ACHN (cell line): ENCODE measurements at places on chromosomes 13 and 19.

DNA sequence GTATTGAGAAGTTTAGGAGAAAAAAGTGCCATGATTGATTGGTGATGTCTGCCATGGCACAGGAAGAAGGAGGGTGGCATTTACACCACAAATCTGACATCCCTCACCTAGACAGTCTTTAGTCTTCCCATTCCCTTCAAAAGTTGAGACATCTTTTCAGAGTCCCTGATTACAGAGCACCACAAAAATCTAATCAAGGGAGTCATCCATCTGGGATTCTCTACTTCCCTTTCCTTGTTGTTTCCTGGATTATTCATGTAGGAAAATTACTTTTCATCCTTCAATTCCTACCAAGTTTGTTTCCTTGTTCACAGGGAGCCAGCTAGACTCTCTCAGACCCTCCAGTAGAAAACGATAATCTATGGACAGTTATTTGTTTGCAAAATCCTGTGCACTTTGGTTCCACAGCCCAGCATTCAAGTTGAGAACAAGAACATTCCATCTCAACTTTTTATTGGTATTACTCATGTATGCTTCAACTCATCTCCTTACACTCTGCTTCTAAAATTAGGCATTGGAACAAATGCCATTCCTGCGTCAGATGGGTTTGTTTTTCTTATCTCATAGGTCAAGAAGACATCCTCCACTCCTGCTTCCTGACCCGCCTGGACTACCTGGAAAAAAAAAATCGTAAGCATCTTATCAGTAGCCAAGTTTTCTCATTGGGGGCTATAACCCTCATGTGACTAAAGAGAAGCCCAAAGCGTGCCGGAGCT is 259.9 kb downstream of the FOXO1 start:
- no peak for DNase-seq

DNA sequence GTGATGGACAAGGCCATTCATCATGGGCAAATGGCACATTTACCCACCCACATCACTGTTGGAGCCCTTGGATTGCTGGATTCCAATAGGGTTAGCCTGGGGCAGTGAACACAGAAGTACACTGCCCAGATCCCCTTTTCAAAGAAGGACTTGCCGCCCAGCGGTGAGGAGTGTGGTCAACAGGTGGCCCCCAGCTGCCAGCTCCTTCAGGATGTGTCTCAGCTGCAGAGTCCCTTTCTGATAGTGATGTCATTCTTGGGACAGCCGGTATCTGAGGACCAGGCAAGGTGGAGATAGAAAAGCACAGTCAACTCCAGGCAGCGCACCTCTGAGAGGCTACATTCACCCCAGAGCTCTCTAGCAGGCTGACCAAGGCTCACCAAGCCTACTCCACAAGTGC is 16.9 kb downstream of the ERICH6B start:
- DNase-seq, result no peak

GRCh38 chr19:56934438-56935090 is 94.0 kb upstream of the PEG3 start:
- no peak for DNase-seq

DNA sequence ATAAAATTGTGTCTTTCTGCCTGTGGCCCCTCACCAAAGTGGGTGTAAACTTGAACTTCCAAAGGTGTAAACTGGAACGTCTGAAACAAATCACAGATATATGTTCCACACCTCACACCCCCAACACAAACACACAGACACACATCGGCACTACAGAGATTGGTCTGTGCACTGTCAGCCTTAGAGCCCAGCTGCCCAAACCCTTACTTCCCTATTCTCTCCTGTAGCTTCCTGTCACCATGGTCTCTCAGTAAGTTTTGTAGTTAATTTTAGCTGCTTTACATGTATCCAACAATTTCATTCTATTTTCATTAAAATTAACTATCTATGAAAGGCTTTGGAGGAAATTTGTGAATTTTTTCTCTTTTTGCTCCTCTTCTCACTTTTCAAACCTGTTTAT is 5.4 kb downstream of the TM9SF2 start:
- DNase-seq, result no peak

DNA sequence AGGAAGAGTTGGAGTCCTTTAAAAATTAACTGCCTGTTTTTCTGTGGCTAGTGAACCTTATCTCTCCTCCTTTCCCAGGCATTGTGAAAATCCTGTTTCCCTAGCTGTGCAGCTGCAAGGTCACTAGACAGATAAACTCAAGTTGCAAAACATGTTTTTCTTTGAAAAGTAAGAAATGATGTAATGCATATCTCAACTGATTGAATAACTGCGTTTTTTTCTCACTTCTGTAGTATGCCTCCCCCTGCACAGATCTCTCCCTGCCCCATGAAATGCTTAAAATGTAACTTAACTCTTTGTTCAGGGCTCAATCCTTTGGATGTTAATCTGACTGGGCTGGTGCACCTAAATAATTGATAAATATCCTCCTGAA is 27.7 kb upstream of the CYSLTR2 start:
- DNase-seq, result peak; percentile 18

GRCh38 chr19:46766569-46767317 is 20.5 kb upstream of the STRN4 start:
- no peak for DNase-seq

DNA sequence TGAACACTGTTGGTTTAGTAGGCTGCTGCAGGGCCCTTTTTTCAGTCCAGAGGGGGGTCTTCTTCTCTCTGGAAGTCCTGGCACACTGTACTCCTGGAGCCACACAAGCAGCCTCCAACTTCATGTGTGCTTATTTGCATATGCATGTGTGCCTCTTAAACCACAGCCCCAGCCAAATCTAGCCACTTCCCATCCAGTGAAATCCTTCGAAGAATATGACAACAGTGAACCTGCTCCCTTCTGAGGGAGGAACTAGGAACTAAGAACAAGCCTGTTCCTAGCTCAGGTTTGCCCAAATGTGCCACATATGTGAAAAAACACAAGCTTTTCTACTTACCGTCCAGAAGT is 348.5 kb downstream of the FOXO1 start:
- no peak for DNase-seq

DNA sequence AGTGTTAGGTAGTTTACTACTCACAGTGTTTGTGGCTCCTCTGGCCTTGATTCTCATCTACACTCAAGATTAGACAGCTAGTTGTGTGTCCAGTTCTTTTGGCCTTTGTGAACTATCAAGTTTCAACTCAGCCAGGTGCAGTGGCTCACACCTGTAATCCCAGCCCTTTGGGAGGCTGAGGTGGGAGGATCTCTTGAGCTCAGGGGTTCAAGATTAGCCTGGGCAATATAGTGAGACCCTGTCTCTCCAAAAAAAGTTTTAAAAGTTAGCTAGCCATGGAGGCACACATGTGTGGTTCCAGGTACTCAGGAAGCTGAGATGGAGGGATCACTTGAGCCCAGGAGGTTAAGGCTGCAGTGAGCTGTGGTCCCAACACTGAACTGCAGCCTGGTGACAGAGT is 16.1 kb downstream of the ZNF226 start:
- DNase-seq, result no peak

- DNase-seq, result no peak
These were observed 242.6 kb upstream of the EDNRB start for GRCh38 chr13:78161266-78161665.

GRCh38 chr19:48689449-48689848 is 6.3 kb upstream of the FUT2 start:
- no peak for DNase-seq

DNA sequence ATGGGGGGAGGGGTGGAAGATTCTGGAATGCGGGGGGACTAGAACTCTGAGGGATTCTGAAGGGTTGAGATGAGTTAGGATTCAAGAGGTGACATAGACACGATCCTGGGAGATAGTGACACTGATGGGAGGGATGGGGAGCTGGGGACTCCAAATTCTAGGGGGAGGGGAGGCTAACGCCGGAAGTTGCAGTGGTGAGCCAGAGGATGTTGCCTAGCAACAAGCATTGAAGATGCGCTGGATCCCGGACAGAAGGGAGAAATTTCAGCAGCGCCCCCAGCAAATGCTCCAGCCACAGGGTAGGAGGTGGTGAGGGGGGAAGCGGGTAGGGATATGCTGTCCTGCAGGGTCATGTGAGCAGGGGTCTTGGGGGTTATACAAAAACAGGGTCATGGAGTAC is 6.9 kb upstream of the LTBP4 start:
- DNase-seq, result no peak

DNA sequence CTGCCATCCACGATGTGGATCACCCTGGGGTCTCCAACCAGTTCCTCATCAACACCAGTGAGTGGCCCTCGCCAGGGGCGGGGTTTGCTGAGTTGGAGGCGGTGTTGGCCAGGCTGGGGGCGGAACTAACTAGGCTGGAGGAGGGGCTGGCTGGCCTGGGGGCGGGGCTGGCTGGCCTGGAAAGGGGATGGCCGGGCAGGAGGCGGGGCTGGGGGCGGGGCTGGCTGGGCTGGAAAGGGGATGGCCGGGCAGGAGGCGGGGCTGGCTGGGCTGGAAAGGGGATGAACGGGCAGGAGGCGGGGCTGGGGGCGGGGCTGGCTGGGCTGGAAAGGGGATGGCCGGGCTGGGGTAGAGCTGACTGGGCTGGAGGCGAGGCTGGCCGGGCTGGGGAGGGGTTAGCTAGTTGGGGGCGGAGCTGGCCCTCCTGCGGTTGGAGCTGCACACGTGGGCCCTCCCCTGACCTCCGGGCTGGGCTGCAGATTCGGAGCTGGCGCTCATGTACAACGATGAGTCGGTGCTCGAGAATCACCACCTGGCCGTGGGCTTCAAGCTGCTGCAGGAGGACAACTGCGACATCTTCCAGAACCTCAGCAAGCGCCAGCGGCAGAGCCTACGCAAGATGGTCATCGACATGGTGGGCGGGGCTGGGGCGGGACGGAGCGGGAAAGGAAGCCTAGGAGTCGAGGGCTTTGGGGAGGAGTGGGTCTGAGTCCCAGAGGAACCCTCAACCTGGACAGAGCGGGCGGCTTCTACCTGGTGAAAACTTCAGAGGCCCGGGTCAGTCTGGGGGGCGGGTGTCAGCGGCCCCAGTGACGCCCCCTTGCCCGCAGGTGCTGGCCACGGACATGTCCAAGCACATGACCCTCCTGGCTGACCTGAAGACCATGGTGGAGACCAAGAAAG is 41.0 kb downstream of the PDE4A start:
- DNase-seq, result peak; percentile 79

DNA sequence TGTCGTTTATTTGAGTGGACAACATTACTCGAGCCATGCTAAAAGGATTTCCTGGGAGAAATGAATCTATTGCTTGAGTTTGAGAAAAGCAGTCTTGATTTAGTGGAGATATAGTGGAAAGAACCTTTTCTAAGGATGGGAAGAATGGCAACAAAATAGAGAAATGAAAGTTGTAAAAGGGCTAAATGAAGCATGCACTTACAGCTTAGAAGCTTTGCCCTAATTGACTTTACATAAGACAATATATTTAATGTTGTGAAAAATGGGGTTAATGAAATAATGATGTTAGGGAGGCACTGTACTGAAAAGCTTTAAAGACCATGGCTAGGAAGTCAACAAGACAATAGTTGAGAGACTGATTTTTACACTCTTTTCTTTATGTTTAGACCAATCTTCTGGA is 35.4 kb downstream of the SLC10A2 start:
- DNase-seq, result no peak

DNA sequence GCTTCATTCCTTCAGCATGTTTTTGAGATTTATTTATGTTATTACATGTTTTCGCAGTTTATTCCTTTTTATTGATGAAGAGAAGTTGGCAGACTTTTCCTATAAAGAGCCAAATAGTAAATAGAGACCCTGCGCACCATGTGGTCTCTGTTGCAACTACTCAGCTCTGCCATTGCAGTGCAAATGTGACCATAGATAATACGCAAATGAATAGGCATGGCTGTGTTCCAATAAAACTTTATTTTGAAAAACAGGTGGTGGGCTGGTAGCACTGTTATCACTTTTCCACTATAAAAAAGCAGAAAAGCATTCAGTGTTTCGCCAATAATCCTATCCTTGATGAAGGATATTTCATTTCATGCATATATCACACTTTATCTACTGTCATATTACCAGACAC is 95.0 kb downstream of the DNAJC3 start:
- no peak for DNase-seq

DNA sequence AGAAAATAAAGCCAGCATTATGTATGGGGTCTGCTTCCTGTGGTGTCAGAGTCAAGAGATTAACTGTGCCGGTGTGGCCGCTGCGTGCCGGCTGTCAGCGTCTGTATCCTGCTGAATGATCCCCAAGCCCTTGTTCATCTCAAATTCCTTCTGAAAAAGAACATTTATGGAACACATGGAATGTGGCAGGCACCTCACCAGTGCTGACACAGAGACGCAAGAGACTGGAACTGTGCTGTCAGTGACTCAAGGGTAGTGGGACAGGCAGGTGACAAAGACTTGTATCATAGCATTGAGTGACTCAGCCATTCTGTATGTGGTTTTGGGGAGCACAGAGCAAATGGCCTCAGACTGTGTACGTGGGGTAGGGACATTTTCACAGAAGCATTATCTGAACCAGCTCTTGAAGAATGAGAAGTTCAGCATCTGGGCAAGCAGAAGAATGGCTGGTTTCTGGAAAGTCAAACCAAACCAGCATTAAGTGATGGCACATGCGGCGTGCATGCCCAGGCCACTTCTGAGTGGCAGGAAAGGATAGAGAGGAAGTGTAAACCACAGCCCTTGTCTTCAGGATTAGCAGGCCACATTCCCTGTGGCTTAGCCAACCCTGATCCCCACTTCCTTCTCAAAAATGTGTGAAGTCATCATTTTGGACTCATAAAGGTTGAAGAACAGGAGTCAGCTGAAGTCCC is 54.0 kb upstream of the IRS2 start:
- peak; percentile 29 for DNase-seq

DNA sequence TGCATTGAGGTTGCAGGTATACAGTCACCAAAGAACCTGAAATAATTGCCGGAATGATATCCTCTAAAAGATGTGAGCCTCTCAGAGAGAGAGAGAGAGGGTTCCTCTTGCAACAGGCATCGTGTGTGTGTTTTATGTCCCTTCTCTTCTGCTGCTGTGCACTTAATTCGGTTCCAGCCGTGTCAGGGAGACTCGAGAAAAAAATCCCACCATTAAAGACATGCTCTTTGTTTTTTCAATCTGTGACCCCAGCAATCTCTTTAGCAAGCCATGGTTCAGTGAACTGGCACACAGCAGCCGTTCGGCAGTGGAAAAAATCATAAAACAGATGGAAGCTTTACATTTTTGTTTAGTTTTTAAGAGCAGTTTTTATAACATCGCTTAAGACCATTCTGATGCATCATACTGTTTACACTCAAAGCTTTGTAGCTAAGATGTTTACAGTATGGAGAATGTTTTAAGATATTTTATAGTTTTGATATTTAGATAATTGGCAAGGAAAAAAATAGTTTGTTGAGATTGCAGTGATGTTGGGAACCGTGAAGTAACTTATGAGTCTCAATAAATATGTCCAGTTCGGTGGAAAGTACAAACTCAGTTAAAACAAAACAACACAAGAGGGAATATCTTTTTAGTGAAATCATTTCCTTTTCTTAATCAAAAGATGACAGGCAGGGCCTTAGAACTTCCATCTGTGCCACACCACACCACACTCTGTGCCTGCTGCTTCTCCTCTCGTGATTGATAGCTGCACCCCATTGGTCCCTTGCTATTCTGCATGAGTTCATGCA is 31.2 kb upstream of the ZNF536 start:
- DNase-seq, result no peak

GRCh38 chr13:53499576-53500133 is 471.0 kb downstream of the OLFM4 start:
- DNase-seq, result no peak
